Fibroblast of the conjunctiva (primary cell): ENCODE measurements at places on chromosomes 4 and X.

- peak; percentile 87 for DNase-seq
These were observed 71.8 kb downstream of the FAM13A start for GRCh38 chr4:88985088-88985773.

DNA sequence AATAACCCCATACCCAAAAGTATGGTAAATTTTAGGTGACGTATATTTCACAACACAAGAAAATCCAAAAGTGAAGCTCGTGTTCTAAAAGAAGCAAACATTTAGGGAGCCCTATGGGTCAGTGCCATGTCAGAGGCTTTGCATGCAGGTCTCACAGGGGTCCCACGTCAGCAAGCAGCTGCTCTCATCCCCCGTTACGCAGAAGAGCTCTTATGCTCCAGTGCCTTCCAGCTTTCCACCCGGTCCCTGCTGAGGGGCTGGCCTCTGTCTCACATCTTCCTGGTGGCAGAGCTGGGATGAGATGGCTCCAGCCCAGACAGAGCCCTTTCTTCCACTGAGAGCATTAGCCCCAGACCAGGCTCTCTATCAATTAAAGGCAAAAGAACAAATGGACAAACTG, 82.0 kb downstream of the IRF2 start:
- no peak for DNase-seq

DNA sequence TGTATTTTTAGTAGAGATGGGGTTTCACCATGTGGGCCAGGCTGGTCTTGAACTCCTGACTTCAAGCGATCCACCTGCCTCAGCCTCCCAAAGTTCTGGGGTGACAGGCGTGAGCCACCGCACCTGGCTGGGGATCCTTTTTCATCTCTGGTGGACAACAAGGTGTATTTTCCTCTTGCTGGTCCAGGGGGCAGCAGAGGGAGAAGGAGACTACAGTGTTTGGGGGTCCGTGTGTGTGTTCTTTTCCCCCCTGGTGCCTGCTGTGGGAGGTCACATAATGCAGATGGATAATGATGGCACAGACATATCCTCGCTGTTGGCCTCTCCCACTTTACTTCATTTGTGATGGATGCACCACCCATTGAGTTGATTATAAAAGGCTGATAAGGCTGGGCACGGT, 39.0 kb upstream of the CD99 start:
- DNase-seq = no peak

DNA sequence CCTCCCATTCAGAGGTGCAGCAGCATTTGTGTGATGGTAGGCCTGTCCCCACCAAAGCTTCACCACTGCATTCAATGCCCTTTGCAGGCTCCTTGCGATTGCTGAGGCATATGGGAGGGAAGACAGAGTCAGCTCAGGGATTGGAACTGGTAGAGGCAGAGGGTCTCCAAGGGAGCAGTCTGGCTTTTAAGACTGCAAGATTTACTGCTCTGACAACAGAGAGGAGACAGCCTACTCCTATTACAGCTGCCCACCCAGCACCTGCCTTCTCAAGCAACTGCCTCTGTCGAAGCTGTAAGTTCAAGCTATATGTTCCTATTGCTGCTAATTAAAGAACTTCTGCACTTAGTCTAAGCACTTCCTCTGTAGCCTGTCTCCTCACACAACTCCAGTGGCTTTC, 481.8 kb downstream of the FGF13 start:
- no peak for DNase-seq
